ENCODE measurements at places on chromosomes 16 and 17.

GRCh38 chr16:82425661-82426060 is 201.1 kb upstream of the CDH13 start:
- no peak for DNase-seq

GRCh38 chr16:10501016-10501607 is 79.3 kb downstream of the EMP2 start:
- DNase-seq, result no peak

- DNase-seq, result no peak
These were observed 3.8 kb upstream of the DYNLL2 start for GRCh38 chr17:58079300-58080033.

DNA sequence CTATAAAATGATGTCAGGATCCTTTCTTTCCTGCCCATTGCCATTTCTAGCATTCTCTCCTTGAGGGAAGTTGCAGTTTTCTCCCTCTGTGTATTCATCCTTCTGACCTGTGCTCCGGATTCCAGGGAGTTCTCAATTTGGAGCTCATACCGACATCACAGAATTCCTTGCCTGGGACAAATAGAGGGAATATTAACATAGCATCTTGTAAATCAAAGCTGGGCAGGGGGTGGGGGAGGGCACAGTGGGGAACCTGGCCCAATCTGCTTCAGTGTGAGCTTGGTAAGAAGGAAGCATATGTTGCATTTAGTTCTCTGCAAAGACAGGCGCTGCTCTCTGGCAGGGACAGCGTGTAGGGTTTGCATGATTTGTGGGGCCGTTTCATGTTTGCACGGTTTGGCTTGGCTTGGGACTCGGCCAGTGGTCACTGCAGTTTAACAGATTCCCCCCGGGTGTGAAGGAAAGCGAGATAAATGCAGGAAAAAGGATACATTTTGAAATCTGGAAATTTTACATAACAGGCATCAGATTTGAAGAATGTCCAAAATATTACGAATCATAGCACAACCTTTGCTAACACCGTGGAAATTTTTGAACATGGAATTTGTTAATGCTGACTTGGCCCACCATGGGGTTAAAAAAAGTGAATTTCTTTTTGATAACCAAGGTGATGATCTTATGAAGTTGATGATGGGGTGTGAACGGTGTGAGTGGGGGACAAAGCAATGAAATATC is 178.0 kb downstream of the WWOX start:
- DNase-seq, result no peak

GRCh38 chr16:11639925-11640899 is 28.0 kb upstream of the SNN start:
- peak; percentile 100 for DNase-seq

DNA sequence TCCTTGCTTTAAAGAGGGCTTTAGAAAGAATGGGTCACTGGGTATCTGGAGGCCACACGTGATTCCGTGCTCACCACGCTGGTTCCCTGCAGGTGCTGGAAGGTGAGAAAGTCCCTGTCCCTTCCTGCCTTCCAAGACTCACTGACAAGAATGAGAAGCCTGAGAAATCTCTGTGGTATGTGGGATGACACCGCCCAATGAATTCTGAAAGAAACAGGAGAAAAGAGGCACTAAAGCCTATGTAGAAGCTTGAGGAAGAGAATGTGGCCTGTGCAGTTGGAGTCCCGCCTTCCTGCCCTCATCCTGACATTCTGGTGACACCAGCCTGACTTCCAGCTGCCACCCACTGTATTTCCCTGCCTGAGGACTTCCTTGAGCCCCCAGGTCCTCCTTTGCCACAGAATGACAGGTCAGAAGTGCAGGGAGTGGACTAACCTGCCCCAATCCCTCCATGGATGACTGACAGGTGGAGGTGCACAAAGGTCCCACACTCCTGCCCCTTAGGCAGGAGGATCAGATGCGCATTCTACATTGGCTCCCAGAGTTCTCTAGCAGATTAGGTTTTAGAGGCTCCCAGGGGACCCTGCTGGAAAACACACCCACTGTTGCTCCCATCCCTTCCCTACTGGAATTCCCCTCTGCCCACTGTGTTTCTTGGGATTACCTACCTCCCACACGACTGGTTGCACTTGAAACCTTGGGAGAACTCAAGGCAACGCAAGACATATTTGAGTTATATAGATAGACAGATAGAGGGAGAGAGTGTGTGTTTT is 38.6 kb upstream of the TENT4B start:
- DNase-seq, result peak; percentile 32

- DNase-seq, result no peak
These were observed 14.7 kb upstream of the MYO15B start for GRCh38 chr17:75572713-75573539.

GRCh38 chr17:45311401-45311759 is 5.4 kb downstream of the MAP3K14 start:
- no peak for DNase-seq

GRCh38 chr16:14280541-14280940 is 209.4 kb downstream of the MRTFB start:
- peak; percentile 13 for DNase-seq

DNA sequence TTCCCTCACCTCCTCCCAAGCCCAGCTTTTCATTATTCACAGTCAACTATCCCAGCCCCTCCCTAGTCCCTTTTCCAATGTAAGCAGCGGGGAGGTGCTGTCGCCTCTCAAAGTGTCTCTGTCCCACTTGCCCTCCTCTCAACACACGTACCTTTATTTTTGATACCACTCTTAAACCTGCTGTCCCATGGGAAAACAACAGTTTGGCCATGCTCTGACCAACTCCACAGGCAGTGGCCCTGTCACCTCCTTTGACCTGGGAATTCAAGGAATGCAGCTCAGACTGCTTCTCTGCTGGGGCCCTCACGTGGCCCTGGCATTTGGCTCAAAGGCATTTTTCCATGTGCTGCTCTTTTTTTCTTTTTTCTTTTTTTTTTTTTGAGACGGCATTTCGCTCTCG is 4.2 kb downstream of the LYRM9 start:
- DNase-seq, result peak; percentile 81

DNA sequence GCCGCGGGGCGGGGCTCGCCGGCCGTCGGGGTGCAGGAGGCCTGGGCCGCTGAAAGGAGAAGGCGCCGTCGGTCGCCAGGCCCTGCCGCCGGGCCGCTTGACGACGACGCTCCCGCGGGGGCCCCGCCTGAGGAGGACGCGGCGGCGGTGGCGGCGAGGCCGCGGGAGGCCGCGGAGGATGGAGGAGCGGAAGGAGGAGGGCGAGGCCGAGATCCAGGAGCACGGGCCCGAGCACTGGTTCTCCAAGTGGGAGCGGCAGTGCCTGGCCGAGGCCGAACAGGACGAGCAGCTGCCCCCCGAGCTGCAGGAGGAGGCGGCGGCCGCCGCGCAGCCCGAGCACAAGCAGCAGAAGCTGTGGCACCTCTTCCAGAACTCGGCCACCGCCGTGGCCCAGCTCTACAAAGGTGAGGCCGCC is 430 bp downstream of the HAPSTR1 start:
- DNase-seq, result peak; percentile 35

- DNase-seq, result no peak
These were observed 8.7 kb downstream of the HEXIM2 start for GRCh38 chr17:45170280-45170930.

GRCh38 chr17:40097931-40098845 is 2.2 kb downstream of the NR1D1 start:
- peak; percentile 70 for DNase-seq

DNA sequence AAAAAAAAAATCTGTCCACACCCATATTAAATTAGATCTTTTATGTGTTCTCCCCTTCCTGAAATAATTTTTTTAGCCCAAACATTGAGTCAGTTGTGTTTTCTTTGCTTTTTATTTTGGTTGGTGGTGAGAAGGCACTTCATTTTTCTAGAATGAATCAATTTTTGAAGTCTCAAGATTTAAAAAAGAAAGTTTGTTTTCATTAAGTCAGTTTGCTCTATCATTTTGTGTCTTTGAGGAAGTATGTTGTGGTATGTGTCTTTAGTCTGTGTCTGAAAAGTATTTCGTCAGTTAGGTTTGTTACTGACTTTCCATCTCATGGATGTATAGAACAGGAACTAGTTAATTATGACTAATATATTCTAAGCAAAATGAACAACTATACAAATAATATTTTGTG is 3.8 kb downstream of the IGF2BP1 start:
- DNase-seq, result peak; percentile 42

GRCh38 chr16:53884748-53885147 is 180.8 kb downstream of the FTO start:
- peak; percentile 27 for DNase-seq

DNA sequence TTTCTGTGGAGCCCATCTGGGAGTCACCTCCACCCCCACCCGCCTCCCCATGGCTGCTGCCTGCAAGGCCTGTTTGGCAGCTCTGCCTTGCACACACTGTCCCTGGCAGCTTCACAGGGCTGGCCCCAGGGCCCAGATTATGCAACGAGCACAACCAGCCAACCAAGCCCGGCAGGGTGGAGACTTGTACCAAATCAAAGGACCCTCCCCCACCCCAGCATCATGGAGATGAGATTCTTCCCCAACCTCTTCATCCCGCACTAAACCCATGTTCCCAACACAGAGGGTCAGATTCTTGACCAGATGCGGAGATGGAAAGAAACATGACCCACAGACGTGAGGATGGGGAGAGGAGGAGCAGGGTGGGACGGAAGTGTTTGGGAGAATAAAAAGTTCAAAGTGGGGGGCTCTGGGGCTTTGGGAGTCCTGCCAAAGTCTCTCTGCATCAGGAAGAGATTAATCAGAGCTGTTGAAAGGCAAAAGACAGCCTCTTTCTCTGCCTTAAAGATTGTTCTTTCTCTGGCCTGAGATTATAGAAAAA is 3.8 kb downstream of the SMARCD2 start:
- peak; percentile 62 for DNase-seq

DNA sequence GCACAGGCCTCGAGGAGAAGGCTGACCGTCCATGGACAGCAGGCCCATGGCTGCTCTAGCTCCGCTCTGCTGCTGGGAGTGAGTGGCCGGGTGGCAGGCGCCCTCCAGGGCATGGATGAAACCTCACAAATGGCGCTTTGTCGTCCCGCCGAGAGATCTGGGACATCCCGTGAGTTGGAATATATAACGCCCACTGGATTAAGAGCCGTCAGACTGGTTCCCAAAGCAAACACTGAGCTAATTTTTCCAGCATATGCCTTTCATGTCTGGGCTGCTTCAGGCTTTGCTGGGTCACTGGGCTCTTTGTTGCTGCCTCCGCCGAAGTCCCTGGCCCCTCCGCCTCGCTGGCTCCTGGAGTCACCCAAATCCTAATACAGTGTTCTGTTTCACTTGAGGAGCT is 266.3 kb downstream of the FOXL1 start:
- DNase-seq, result no peak

All from EH (cell line).